ENCODE measurements at places on chromosomes 2 and 18.

- no peak for DNase-seq
Measured at GRCh38 chr2:111952871-111953452, 54.6 kb downstream of the MERTK start.

GRCh38 chr2:138877421-138877820 is 97.2 kb upstream of the NXPH2 start:
- DNase-seq = no peak

GRCh38 chr18:73981796-73982195 is 165.8 kb downstream of the FBXO15 start:
- DNase-seq = no peak

DNA sequence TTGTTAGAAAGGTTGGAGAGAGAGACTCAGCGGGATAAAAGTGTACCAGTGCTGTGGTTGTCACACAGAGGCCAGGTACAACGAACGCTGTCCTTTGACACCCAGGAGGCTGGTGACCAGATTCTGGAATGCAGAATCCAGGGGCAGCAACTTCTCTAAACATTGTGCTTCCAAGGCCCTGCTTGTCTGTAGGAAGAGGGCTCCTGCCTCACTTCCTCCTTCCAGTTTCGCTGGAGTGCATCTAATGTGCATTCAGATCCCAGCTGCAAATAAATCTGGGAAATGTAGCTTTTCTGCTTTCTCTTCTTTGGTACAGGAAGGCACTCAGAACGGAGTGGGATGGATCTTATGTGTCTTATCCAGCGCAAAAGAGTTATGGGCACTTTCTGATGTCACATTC is 171.8 kb upstream of the ATP5MC3 start:
- no peak for DNase-seq

DNA sequence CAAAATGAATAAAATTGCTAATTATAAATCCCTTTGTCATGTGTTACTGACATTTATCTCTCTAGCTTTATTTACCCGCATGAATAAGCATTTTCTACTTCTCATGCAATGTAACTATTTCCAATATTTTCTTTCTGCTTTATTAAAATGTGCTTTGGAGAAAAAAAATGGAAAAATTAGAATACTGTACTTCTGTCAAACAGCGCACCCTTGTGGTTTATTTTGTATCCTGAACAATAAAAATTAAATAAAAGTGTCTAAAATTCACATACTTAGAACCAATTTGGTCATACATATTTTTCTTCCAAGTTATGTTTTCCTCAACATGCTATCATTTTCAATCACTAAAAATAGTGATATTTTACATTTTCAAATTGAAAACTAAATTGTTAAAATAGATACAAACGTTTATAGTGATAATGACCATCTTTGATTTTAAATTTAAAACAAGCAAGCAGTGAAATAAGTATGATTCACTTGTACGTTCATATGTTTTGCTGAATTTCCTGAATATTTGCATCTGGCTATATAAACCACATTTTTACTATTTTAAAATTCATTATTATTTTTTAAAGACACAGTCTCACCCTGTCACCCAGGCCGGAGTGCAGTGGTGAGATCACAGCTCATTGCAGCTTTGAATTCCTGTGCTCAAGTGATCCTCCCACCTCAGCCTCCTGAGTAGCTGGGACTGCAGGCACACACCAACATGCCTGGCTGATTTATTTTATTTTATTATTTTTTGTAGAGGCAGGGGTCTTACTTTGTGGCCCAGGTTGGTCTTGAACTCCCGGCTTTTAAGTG is 95.9 kb upstream of the GRB14 start:
- DNase-seq = peak; percentile 7

DNA sequence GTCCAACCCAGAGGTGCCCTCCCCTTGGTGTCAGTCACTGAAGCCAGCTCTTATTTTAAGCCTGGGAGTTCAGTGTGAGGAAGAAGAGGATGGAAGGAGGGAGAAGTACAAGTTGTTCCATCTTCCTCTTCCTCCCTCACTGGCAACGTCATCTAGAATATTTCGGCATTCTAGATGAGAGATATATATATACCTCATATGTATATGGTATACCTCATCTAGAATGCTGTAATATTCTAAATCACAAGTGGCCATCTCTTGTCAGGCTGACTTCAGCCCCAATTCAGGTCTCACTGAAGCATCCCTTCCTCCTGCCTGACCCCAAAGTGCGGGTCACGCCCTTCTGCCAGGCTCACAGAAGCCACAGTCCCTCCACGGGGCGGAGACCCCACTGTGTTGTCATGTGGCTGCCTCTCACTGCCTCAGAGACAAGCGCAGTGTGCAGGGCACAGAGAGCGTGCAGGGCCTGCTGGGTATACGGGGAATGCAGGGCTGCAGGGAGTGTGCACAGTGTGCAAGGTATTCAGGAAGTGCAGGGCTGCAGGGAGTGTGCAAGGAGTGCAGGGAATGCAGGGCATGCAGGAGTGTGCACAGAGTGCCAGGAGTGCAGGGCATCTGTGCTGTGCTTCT is 32.8 kb upstream of the B3GNT7 start:
- DNase-seq = no peak

DNA sequence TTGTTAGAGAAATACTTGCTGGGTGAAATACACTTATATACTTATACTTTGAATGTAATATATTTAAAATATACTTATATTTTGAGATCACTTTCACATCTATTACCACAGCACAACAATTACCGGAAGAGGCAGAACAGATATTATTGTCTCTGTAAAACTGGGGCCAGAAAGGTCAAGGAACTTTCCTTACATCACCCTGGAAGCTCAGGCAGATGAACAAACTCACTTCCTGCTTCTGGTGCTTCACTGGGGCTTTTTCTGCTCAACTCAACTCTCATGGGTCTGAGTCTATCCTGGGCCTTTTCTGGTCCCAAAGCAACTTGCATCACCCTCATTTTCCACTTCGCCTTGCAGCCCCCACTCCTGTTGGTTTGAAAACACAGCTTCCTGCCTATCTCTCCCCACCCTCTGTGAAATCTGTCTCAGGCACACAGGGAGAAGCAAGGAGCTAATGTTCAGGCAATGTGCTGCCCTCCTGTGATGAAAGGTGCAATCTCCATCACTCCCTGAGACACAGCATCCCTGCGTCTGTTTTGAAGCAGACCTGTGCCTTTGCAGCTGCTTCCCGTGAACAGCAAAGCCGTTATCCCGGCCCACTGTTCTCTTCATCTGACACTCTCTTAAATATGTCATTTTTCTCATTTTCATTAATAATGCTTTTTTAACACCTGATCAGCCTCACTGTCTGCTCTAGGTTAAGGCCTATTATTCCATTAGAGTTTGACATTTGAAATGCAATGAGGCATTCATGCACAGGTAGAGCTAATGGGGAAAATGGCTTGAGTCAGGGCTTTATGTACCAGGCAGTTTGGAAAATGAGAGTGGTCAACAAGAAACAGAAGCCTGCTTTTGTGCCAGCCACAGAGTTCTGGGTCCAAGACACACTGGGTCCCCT is 251.9 kb upstream of the CHAC2 start:
- no peak for DNase-seq

DNA sequence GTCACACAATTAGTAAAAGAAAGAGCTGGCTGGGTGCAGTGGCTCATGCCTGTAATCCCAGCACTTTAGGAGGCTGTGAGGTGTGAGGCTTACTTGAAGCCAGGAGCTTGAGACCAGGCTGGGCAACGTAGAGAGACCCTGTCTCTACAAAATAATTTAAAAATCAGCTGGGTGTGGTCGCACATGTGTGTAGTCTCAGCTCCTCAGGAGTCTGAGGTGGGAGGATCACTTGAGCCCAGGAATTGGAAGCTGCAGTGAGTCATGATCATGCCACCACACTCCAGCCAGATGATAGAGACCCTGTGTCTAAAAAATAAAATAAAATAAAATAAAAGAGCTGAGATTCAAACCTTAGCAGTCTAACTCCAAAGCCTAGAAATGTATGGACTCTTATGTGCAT is 39.0 kb upstream of the NEDD4L start:
- DNase-seq = no peak

- no peak for DNase-seq
Measured at GRCh38 chr2:216918088-216918680, 58.3 kb upstream of the TNP1 start.

DNA sequence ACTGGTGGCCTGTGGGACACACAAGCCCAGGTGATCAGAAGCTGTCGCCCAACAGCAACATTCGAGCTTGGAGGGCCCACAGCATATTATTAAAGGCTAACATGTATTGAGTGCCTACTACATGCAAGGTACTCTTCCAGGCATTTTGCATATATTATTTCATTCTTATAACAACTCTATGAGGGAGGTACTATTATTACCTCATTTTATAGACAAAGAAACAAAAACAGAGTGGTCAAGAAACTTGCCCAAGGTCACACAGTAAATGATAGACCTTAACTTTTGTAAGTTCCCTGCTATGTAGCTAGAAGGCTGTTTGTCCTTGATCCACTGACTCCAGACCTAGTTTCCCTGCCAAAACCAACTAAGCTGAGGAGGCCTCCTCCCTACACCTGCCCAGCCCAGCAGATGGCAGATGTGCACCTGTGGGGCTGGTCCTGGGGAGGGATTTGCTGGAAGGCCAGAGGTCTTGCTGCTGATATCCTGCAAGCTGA is 35.7 kb downstream of the KANSL3 start:
- peak; percentile 9 for DNase-seq

DNA sequence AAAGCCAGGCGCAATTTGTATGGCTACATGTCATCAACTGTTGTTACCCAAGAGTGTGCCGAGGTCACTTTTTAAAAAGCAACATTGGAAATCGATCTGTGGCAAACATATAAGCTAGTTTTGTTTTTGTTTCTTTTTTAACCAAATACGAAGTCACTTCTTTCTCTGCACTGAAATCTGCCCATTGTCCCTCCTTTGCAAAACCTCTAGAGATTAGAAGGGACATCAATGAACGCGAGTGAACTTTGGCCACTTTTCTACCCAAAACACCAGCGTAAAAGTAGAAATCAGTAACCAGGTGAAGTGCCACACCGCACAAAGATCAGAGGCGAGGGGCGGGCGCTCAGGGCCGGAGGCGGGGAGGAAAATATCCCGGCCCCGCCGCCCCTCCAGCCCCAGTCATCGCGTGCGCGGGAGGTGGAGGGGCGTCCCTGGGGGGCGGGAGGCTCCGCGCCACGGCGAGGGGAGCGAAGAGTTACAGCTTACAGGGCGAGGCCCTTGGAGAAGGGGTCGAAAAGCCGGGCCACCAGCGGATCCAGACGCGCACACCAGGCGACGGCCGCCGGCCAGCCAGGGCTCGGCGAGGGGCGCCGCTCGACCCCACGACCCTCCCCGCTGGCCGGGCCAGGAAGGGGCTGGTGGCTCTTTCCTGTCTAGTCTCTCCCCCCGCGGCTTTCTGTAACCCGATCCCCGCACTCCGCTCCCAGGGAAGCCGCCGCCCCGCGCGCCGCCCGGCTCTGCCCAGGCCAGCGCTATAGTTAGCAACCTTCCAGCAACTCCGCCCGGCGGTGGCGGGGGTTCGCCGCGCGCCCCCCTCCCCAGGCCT is 993 bp downstream of the RBMS1 start:
- peak; percentile 61 for DNase-seq

DNA sequence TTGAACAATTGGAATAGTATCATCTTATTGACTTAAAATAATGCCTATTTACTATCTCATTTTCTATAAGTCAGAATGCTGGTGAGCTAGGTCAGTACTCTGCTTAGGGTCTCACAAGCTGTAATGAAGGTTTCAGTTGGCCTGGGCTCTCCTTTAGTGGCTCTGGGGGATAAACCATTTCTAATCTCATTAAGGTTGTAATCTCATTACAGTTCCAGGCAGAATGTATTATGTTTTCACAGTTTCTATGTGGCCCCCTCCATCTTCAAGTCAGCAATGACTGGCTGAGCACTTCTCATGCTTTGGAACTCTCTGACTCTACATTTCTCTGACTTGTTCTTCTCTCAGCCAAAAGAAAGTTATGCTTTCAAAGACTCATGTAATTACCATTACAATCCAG is 163.1 kb downstream of the CCDC178 start:
- DNase-seq = no peak

DNA sequence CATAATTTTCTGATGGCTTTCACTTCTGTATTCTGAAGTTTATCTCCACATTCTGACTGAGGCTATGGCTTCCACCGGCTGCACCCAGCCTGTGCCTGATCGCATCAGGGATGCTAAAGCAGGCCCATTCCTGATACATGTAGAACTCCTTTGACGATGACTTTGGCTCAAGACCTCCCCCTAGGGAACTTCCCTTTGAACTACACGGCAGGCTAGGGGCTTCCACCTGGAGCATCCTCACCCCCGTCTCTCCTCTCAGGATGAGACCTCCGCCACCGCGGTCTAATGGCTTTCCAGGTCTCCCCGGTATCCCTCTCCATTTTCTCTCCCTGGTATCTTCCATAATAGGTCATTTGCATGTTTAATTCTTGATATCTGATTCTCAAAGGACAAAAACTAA is 214.9 kb upstream of the CHST9 start:
- no peak for DNase-seq

DNA sequence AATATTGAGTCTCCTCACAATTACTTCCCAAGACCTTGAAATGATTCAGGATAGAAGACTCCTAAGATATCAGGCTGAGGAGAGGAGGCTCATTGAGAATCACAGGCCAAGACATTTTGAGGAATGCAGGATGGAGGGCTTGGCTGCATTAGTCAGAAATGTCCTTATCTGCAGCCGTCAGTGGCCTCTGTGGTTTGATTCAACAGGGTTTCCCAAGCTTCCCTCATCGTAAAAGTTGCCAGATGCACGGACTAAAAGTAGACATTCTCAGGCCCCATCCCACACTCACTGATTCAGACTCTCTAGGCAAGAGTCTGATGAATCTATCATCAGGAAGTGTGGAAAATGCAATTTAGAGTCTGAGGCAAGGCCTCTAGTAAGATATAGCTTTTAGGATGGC is 34.0 kb upstream of the TMEM178A start:
- DNase-seq = no peak

DNA sequence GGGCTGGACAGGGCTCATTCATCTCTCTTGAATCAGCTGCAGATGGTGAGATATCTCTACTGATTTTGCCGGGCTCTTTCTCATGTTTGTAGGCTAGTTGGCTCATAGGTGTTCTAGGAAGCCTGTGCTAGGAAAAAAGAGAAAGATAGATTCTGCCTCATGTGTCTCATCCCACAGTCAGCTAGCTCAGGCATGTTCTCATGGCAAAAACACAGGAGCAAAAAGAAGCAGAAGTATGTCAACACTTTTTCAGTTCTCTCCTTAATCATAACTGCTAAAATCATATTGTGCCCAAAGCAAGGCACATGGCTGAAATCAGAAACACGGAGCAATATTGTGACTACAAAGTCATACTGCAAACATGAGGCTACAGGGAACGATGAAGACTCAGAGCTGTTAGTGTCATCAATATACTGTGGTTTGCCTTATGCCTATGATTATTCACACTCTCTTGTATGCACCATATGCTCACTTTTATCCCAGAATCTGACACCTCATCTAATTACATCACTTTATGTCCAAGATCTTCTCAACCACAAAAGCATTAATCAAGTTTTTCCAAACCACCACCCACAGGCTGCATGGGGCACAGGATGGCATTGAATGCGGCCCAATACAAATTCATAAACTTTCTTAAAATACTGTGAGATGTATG is 571.9 kb upstream of the CNTNAP5 start:
- no peak for DNase-seq

GRCh38 chr2:138115666-138116065 is 151.4 kb downstream of the HNMT start:
- DNase-seq = no peak

GRCh38 chr2:41510108-41510507 is 537.7 kb upstream of the PKDCC start:
- no peak for DNase-seq

- DNase-seq = no peak
Measured at GRCh38 chr2:24509425-24509824, 18.4 kb downstream of the NCOA1 start.

All from CD4-positive, alpha-beta T cell treated with Interleukin-10 for 1 hour (primary cell).